GM13976 (cell line): ENCODE measurements at places on chromosomes 6 and 20.
A peak's percentile ranks its signal among the peaks of the same experiment; 100 is the strongest.

DNA sequence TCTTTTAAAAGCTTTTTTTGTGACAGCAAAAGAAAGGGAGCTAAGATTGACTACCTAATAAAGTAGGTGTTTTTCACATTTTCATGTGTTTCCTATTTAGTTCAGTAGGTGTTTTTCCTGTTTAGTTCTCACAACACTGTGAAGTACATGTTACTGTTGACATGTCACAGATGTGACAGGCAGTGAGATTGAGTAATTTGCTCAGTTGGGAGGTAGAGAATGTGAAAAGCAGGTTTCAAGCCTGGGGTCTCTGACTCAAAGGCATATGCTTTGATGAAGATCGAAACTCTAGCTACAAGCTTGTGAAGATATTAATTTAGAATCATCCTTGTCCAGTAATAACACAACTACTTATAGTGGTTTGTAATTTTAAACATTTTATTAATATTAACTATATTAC lies 43.1 kb downstream of the SLX4IP start:
- peak; percentile 38 for DNase-seq

DNA sequence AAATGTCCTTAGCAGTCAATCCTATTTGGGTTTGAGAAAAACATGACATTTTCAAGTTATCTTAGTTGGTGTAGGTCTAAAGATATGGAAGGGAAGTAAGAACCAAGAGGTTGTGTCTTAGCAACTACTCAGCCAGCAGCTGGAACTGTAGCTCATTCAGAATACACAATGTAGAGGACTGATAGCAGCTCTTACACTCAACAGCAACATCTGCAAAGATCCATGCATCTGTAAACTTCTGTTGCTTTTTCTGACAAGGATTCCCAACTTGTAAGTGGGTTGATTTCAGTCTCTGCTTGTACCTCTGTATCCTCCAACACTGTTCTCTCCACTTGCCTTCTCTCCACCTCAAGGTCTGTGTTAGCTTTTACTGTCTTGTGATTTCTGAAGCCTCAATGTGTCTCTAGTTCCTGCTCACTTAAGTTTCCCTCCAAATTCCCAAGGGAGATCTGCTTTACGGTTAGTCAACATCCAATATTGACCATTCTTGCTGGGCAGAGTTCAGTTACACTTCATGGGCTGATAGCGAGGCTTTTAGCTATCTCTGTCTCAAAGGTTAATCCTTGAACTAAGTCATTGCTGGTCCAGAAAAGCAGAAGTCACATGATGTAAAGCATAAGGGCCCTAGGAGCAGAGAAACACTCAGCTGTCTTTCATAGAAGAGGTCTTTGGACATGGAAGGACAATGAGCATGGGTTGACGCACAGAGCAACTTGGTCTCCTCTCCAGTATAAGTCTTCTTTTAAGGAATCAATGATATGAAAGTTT lies 71.6 kb upstream of the LGSN start:
- no peak for DNase-seq

- no peak for DNase-seq
These were observed 329.5 kb downstream of the TPBG start for GRCh38 chr6:82693094-82693493.

- no peak for DNase-seq
These were observed 34.6 kb upstream of the PNPLA1 start for GRCh38 chr6:36235309-36235708.

- no peak for DNase-seq
These were observed 48.6 kb downstream of the CD24 start for GRCh38 chr6:106925948-106926347.

DNA sequence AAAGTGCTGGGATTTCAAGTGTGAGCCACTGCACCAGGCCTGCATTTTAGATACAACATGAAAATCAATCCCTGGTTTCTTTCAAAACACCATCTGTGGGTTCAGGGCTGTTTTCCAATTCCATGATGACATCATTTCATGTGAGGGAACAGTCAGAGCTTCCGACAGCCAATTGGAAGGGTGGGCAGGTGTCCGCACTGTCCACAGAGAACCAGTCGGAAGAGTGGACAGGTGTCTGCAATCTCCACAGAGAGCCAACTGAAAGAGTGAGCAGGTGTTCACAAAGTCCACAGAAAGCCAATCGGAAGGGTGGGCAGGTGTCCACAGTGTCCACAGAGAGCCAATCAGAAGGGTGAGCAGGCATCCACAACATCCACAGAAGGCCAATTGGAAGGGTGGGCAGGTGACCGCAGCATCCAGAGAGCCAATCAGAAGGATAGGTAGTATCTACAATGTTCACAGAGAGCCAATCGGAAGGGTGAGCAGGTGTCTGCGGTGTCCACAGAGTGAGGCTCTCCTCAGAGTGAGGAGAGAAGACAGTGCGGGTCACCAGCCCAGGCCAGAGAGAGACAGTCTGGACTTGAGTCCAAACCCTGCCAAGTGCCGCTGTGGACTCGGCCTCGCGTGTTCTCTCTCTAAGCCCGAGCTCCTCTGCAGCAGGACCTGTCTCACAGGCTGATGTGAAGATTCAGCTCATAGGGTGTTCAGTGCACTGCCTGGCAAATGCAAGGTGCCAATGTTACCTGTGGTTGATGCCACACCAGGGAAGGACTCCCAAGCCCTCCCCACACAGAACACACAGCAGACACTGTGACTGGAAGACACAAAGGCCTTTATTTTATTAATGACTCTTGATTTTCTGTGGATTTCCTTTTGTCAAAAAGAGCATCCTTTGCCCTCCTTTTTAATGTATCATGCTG lies 57.3 kb downstream of the DLL1 start:
- no peak for DNase-seq

- DNase-seq: no peak
These were observed 4.0 kb downstream of the SENP6 start for GRCh38 chr6:75605635-75606034.

DNA sequence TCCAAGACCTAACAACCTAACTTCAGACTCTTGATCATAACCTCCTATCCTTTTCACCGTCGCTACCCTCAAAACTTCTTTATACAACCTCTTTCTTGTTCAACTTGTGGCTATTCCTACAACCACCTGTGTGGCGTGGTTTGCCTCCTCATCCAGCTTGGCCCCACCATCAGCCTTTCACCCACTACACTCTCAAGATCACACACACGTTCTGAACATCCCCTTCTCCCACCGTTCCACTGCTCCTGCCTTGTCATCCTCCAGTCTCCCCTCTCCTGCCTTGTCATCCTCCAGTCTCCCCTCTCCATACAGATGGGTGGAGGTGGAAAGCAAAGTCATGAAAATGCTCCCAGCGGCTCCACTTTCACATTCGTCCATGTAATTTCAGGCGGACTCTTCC lies 14.0 kb downstream of the MAK start:
- no peak for DNase-seq

DNA sequence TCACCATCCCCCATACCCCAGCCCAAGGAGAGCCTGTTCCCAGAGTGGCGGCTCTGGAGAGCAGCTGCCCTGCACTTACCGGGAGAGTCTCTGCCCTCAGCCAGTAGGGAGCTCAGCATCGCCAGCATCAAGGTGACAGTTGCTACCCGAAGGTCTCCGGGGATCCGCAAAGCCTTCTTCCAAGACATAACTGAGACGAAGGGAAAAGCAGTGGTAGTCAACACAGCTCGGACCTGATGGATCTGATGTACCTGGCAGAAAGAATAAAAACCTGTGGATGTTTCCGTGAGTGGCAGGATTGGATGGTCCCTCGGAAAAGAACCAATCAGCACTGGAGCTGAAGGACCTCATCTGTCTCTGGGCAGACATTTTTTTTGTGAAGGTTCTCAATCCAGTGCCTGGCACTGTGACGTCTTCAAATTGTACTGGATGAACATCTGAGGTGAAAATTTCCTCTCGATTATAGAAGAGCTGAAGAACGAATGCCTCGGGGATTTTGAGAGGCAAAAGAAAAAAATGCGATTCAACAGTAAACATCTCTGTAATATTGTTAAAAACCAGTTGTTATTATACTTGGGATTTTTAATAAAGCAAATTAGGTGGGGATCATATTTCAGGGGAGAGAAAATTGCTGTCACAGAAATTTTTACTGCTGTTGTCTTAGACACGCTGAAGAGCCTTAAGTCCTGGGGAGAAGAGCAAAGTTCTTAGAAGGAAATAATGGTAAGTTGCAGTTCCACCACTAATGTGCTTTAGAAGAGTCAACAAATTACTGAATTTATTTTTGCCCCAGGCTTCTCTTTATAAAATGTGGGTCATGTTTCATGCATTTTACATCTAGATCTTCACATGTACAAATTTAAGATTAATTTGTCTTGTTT lies at the start of gene HLA-DQB1:
Gene HLA-DQB1, minus strand, starts transcription at position 238 of the 881 bp plus-strand sequence. Its CDS starts 50 bp downstream, at position 188.
- peak; percentile 72 for DNase-seq

DNA sequence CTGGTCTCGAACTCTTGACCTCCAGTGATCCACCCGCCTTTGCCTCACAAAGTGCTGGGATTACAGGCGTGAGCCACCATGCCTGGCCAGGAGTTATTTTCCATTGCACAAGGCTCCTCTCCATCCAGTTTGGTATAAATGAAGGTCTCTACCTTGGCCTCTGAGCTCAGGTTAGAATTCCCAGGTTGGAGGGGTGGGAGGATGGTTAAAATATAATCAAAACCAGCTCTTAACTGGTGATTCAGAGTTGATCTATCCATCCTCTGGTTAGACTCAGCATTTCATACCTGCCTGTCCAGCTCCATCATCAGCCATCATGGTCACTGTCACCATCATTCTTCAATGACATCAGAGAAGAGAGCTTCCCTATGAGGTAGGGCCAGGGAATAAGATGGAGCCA lies 2.6 kb upstream of the SLC22A7 start:
- DNase-seq: no peak
